NCI-H1436 treated with DMSO at 0.1 percent for 48 hours (cell line): ENCODE measurements at places on chromosomes 3 and 15.

DNA sequence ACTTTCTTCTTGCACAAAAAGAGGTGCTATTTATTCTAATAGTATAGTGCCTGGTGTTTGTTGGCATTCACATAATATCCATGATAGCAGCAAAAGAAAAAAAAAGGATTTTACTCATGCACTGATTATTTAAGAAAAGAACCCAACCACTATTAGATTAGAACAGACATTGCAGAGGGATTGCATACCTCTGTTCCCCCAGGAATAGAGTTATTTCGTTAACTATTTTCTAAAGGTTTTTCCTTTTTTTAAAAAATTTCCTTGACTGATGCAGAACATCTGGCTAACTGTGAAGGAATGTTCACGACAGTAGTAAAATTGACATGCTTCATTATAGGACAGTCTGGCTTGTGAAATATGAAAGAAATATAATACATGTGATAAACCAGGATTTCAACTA is 136.6 kb upstream of the PTX3 start:
- DNase-seq = no peak

- no peak for DNase-seq
Measured at GRCh38 chr15:40439461-40439959, 1.2 kb upstream of the BAHD1 start.

DNA sequence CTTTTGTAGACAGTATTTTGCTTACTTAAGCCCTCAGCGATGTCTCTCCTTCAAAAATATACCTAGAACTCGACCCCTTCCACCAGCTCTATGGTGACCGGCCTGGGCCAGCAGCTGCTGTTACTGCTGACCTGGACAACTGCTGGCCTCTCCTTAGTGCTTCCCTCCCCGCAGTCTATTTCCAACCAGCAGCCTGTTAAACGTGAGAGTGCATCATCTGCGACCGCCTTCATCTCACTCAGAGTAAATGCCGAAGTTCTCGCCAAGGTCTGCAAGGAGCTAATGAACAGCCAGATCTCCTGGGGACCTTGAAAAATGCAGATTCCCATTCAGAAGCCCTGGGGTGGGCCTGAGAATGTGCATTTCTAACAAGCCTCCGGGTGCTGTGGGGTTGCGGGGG is 86.7 kb downstream of the RPLP1 start:
- no peak for DNase-seq

DNA sequence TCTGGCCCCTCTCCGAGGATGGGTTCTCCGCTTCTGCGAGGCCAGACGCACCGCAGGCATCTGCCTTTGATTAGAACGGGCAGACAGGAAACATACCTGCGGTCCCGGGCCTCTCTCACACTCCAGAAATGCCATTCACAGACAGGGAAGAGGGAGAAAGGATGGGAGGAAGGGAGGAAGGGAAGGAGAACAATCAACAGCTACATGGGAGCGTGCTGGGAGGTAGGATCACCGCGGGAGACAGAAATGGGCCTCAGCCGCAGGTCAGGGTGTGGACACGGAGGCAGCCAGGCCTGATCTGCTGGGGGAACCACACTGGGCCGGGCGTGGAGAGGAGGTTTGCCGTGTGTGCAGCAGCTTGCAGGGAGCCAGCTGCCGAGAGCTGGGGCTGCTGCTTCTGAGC is 90.7 kb upstream of the RGMA start:
- no peak for DNase-seq

- DNase-seq = no peak
Measured at GRCh38 chr3:100265016-100265415, 4.2 kb downstream of the TBC1D23 start.
